G401 (cell line): ENCODE measurements at places on chromosomes 2 and 18. TPM values are rescaled to one million over a fixed set of nuclear protein-coding genes. Genes with fewer than 3 reads are reported as not detected.

ADD2 gene
- 0.61 TPM in 1 of 2 replicates, not detected in the other for total RNA-seq

ST8SIA5 gene
- total RNA-seq: not detected in 2 replicates

SOWAHC gene
- 0.06 and 0.34 TPM in 2 replicates for total RNA-seq

STPG4 gene
- total RNA-seq: not detected in 2 replicates

UGT1A3 gene
- not detected in 2 replicates for total RNA-seq

NFATC1 gene
- 6.8 and 11.9 TPM in 2 replicates for total RNA-seq

FZD7 gene
- total RNA-seq: 17.5 and 18.5 TPM in 2 replicates
